ENCODE measurements at places on chromosomes 12 and 14.

GRCh38 chr12:114500775-114501473 is 95.0 kb upstream of the TBX5 start:
- DNase-seq, result no peak

DNA sequence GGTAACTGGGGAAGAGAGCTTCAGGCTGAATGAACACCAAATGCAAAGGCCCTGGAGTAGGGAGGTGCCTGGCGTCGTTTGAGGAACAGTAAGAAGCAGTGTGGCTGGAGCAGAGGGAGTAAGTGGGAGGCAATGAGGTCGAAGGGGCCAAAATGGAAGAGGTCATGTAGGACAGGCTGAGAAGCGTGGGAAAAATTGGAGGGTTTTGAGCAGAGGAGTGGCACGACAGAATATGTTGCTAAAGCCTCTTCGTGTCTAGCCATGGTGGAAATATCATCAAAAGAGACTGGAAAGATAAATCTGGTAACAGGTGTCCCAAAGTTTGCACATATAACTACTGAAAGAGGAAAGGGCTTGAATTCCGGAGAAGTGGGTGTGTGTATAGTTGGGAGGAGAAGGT is 1.9 kb downstream of the TRIM9 start:
- DNase-seq, result no peak

DNA sequence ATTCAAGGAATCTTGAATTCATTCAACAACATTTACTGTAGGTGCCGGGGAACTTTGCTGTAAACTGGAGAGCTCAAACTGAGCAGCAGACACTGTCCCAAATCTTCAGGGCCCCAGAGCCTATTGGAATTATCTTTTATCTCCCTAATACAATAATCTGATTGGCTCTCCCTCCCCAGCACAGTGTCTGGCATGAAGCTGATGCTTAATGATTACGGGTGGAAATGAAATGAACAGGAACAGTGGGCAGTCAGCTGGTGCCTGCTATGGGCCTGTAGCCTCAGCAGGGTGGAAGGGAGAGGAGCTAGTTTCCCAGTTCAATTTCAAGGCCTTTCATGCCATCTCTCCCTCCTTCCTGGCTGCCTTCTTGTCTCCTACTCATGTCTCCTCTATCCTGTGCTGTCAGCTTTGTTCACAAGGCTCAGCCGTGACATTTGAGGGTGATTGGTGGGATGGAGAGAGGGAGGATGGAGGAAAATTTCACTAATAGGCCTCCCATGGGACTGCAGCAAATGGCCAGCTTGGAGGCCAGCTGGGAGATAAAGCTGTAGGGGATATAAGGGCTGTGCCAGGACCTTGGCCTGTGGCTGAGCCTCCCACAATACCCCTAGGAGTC is 4.3 kb upstream of the RAPGEF3 start:
- no peak for DNase-seq

DNA sequence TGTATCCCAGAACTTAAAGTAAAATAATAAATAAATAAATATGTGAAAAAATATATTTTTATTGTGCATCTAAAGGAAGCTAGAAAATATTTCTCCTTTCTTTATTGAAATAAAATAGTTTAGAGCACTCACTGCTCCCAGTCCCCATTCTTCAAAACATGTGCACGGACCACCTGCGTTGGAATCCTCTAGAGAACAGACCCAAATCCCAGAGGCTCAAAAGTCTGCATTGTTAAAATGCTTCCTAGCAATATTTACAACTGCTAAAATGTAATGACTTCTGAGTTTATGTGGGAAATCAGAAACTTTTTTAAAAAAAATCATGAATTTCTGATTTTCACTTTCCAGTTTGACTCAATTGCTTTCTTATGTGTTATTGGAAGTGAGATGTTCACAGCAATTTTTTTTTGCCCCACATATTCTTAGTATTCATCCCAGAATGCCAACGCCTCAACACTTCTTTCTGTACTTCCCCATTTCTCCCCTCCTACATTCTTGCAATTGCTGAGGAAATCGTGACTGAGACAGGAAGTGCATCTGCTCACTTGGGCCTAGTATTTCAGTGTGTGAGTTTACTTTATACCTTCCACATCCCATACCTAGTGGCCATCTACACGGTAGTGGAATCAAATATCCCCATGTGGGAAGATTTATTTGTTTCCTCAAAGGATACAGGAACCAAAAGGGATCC is 116.0 kb upstream of the FLRT2 start:
- no peak for DNase-seq

DNA sequence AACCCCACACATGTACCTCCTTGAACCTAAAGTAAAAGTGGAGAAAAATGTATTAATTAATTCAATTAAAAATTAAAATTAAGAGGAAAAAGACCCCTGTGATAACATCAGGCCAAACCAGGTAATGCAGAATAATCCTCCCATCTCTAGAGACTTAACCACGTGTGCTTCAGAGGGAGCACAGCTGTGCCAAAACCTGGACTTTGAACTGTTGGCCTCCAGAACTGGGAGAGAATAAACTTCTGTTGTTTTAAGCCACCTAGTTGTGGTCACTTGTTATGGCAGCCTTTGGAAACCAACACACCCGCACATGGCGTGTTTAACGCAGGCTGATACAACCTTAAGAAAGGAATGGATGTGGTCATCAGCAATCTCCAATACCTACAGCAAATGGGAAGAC is 23.8 kb downstream of the OAS2 start:
- no peak for DNase-seq

Data from central memory CD4-positive, alpha-beta T cell (primary cell).